ENCODE measurements at places on chromosomes 1 and 21.
A peak's percentile ranks its signal among the peaks of the same experiment; 100 is the strongest.

GRCh38 chr1:181714428-181714827 is 231.1 kb downstream of the CACNA1E start:
- no peak for DNase-seq

GRCh38 chr1:9591669-9592509 is 3.2 kb downstream of the TMEM201 start:
- no peak for DNase-seq

DNA sequence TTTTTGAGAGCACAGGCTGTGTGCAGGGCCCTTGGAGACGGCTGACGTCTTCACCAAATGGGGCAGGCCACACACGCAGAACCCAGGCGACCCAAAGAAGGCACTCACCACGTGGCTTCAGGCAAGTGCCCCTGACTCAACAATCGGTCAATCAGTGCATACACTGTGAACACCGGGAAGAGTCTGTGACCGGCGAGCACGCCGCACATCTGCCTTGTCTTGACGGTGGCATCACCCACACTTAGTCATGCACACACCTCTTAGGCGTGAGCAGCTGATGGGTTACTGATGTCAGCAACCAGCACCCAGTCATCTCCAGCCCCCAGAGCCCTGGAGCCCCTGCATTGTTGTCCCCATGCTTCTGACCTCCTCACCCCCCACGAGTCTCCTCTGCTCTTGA is 4.9 kb upstream of the LRRC3 start:
- no peak for DNase-seq

- DNase-seq, result no peak
Measured at GRCh38 chr21:31778546-31778945, 46.6 kb upstream of the SCAF4 start.

GRCh38 chr1:23624440-23624839 is 65.1 kb upstream of the ID3 start:
- no peak for DNase-seq

- DNase-seq, result no peak
Measured at GRCh38 chr1:68142461-68142860, 89.9 kb downstream of the WLS start.

DNA sequence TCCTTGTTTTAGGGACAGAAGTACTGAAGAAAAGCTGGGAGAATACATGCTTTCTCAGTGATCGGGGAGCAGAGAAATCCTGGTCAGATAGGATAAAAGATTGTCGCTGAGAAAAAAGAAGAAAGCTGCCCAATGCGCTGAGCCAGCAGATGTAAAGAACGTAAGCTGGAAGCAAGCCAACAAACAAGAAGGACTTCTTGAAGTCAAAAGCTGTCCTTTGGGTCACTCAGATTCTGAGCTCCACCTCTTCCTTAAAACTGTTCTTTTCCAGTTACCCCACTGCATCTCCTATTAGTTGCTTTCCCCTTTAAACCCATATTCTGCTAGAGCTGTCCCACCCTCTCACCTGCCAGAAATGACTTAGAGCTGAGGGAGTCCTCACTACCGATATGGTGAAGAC is 64.8 kb downstream of the GPR137B start:
- no peak for DNase-seq

GRCh38 chr1:27021354-27022031 is 8.8 kb upstream of the TENT5B start:
- peak; percentile 31 for DNase-seq

DNA sequence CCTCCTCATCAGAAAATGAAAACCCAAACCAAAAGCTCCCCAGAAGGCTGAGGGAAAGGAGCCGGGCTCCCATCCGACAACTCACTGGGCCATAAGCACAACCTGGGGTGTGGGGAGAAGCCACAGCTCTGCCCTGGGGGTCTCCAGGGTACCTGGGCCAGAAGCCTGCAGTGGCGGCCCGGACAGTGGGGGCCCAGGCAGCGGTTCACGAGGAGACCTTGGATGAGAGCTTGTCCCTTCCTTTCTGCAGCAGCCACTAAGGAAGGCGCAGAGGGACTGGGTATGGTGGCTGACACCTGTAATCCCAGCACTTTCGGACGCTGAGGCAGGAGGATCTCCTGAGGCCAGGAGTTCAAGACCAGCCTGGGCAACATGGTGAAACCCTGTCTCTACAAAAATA is 17.5 kb upstream of the TRAPPC10 start:
- DNase-seq, result no peak

DNA sequence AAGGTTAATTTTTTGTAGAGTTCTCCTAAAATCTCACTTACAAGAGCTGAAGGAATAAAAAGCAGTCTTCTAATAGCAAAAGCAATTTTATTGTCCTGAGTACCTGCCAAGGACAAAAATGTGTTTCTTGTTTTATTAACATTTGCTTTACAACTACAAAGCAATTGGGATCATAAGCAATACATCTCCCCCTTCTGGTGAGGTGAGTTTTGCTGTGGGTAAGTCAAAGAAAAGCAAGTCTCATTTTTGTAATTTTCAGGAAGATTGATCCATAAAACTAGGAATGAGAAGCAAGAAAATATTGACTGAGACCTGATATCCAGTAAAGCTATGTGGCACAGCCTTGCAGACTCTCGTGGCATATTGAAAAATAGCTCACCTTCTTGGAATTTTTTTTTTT is 2162.7 kb downstream of the NCAM2 start:
- DNase-seq, result no peak

DNA sequence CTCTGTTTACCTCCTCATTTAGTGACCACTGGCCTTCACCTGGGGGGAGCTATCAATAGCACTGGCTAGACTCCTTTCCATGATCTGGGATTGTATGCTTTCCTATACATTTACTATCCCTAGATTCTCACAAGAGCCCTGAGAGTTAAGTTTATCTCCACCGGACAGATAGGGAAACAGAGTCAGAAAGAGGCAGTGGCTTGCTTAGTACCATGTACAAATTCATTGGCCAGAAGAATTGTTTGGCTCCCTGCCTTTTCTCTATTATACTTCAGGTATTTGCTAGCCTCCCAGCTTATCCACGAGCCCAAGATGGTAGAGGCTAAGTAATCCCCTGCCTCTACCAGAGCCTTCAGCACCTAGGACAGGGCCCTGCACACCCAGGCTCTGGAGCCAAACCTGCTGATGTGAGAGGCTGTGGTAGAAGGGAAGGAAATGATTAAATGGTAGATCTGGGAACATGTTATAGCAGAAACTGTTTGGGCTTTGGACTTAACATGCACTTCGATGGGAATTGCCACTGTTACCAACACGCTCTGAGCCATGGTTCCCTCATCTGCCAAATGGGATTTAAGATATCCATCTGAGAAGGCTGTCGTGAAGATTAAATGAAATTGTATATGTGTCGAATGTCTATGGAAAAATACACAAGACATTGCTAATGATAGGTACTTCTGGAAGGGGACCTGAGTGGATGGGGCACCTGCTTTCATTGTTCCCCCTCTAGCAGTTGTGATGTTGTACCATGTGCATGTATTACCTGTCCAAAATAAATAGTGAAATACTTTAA is 3.1 kb upstream of the BLACAT1 start:
- peak; percentile 64 for DNase-seq

DNA sequence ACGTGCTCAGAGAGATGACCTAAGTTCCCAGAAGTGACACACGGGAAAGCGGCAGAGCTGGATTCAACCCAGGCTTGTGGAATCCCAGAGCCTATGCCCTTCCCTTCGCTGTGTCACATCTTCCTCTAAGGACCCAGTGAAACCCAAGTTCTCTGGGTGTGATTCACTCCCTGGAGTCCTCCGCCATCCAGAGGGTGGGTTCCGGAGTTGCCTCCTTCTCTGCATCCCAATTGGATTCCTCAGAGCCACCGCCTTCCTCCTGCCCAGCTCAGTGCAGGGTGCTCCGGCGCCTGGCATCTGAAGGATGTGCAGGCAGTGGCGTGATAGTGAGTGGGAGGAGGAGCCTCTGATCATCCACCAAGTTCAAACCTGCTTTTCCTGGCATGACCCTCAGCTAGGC is 20.7 kb upstream of the RCC2 start:
- DNase-seq, result no peak

DNA sequence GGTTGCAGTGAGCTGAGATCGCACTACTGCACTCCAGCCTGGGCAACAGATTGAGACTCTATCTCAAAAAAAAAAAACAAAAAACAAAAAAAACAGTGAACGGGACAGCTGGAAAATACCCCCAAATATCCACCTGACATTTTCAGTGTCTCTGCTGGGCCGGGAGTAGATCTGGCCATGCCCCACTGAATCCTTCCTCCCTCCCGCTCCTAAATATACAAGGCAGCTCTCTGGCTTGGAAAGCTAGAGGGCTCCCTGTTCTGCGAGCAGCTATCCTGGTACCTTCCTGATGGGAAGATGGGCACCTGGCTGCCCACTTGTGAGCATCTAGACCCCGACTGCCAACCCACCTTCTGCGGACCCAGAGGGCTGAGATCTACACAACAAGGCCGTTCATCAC is 21.4 kb downstream of the SPSB1 start:
- no peak for DNase-seq

- DNase-seq, result no peak
Measured at GRCh38 chr1:223662943-223663342, 2.6 kb downstream of the CAPN8 start.

- DNase-seq, result peak; percentile 72
Measured at GRCh38 chr1:92795166-92795565, 10.3 kb upstream of the EVI5 start.

GRCh38 chr1:102742426-102742825 is 365.9 kb downstream of the COL11A1 start:
- peak; percentile 15 for DNase-seq

DNA sequence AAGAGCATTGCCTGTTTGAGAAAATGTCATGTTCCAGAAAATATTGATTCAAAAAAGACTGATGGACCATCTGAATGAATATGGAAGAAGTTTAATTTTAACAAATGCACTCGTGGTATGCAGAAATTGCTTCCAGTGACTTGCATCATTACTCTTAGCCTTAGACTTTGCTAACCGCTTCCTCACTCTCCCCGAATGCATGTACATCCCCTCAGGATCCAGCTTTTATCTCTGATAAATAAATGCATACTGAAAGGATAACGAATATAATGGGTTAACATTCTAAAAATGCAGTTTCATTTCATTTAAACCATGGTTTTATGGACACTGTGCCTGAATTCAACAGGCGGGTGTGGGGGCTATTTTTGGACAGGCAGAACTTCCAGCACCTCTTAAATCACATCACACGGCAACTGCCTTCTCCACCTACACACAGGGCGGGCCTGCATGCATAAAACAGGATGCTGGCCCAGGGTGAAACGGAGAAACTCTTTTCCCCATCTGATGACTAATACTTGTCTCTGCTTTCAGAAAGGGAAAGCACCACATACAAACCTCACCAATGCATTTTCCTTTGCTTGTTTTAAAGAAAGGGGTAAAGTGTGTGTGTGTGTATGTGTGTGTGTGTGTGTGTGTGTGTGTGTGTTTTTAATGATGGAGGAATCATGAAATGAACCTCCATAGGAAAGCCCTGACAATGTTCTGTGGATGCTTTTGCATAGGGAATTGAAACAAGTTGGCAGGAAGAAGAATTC is 48.7 kb downstream of the SPAG17 start:
- peak; percentile 89 for DNase-seq

DNA sequence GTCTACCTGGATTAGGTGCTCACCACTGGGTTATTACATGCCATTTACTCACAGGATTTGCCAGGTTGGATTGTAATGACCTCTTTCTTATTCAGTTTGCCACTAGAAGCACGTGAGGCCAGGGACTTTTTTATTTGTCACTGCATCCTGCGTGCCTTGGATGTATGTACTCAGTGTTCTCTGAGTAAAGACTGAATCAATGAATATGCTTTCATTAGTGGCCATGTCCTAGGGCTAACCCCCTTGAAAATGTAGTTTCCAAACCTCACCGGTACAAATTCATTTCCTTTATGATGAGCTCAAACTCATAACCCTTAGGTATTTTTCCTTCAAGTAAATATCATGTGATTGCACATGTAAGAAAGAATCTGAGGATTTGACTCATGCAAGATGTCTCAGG is 1.3 kb upstream of the ZP4 start:
- no peak for DNase-seq

- DNase-seq, result no peak
Measured at GRCh38 chr21:32516756-32517649, 68.3 kb downstream of the TCP10L start.

DNA sequence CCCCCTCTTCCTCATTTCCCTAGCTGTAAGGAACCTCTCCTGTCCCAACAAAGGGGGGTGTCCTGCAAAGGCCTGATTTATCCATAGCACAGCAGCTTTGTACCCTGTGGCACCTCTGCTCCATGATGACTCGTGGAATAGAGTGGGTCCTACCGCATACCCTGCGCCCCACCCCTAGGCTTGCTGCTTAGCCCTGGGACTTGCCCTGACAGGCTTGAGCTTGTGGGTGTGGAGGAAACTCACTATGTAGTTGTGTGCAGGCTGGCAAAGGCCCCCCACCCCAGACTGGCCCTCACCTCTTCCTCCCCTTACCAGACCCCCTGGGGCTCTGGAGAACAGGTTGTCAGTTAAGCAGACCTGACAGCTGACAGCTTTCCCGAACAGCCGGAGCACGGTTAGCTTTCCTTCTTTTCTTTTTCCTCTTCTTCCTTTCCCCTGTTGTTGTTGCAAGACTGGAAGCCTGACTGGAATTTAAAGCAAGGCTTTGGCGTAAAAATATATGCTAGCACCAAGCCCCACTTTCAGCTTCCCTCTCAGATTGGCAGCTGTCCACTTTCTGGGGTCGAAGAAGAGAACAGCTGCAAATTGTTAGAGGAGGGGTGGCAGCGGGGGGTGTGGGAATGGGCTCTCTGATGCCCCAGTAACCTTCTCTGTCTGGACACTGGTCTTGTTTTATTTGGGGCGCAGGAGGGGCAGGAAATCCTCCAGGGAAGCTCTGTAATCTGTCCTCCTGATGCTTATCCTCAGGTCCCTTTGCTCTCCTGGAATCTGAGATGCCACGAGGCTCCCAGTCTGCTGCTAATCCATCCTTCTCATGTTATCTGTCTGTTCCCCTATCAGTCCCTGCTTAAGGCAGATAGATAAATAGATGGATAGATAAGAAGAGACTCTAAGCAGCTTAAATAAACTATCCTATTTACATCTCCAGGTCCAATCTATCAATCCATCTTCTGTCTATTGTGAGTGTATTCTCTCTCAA is 134.6 kb downstream of the BRINP2 start:
- no peak for DNase-seq

DNA sequence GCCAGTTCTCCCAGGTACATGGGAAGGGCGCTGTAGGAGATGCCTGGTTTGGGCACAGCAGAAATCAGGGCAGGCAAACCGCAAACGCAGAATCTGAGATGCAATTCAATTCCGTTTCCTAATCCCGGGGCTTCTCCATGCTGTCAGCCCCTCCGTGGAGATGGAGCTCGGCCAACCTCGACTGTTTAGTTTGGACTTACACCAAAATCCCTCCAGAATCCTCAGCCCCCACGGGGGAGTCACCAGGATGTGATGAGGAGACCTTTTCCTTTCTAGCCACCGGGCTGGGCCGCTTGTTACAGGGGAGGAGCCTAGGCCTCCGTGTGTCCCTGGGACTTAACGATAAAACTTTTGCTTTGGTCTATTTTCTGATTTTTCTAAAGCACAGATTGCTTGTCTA is 7.9 kb downstream of the SLC2A7 start:
- peak; percentile 29 for DNase-seq

GRCh38 chr1:202689082-202689481 is 21.2 kb downstream of the SYT2 start:
- DNase-seq, result no peak
